ENCODE measurements at places on chromosomes 13 and 19.

DNA sequence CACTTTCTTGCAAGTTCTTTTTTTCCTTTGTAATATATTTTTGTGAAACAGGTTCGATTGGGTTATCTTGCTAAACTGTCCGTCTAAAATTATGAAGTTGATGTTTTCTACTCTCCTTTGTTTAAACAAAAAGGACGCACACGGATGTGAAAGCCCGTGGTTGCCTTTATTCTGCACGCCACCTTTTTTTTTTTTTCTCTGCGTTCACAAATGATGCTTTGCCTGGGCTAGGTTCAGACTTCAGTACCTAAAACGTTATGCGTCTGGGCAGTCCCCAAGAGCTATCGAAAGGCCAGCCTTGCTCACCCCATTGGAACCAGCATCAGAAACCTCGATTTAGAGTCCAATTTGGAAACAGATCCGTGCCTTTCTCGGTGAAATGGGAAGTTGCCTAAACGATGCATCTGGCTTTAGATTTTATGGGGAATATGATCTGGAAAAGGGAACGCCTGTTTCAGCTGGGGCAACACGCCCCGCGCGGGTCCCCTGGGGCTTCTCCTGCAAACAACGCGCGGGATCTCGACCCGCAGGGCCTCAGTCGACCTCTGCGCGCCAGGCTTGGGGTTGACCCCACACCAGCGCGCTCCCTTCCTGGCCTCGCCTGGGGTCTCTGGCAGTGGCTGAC, 113.9 kb downstream of the KCNRG start:
- DNase-seq: no peak

GRCh38 chr13:68368922-68369321, 1138.8 kb upstream of the PCDH9 start:
- DNase-seq: no peak

DNA sequence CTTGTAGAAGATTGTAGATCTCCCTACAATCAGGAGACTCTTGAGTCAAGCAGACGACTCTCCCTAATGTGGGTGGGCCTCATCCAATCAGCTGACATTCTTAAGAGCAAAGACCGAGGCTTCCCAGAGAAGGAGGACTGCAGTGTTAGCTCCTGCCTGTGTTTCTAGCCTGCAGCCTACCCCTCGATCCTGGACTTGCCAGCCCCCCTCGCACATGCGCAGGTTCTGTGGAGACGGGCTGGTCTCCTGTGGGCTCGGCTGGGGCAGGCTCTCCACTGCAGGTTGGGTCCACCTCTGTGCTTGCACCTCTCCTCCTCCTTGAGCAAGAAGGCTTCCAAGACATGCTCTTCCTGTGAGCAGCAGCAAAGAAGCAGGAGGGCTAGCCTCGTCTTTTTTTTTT, 185.2 kb upstream of the SOX1 start:
- no peak for DNase-seq

DNA sequence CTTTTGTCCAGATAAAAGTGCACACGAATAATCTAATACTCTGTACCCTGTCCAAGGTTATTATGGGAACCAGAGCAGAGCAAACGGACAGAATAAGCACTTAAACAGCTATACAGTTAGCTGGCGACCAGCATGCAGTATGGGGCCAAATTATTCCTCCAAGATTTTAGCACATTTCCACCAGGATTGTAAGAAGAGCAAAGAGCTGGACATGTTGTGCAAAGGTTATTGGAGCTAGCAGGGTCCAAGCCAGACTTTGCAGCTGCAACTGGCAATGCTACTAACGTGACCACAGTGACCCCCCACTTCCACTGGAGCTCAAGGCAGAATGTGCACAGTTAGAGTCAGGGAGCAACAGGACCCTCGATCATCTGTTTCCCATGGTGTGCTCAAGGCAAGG, 89.9 kb downstream of the COL4A1 start:
- DNase-seq: no peak

DNA sequence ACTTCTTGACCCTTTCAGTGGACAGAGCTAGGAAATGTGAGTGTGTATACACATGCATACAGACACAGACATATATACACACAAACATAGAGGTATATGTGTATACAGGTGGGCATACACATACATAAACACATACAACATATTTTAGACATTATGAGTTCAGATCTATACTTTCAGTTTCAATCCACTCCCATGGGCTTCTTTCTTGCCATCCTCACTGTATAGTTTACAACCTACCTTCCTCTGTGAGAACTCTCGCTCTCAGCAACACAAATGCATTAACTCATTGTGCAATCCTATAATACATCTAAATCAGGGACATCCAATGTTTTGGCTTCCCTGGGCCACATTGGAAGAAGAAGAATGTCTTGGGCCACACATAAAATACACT, 21.2 kb upstream of the SCEL start:
- no peak for DNase-seq

DNA sequence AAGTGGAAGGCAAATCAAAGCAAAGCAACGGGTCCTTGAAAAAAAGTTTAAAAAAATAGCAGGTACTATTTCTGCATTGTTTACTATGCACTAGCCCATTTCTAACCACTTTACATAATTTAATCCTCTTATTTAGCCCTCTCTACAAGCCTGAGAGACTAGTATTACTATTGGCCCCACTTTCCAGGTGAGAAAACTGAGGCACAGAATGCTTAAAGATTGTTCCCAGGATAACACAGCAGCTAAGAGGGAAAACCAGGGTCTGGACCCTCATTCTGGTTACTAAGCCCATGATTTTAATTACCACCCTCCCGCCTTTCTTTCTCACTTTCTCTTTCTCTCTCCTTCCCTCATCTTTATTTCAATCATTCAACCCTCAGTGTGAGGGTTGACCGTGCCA, 5.7 kb downstream of the ZSWIM9 start:
- no peak for DNase-seq

- no peak for DNase-seq
These were observed at the start of gene CCDC106 for GRCh38 chr19:55647732-55648584. TSS of gene CCDC106 (plus strand) at chr19:55648212. CDS start at chr19:55649047, 835 bp downstream.

DNA sequence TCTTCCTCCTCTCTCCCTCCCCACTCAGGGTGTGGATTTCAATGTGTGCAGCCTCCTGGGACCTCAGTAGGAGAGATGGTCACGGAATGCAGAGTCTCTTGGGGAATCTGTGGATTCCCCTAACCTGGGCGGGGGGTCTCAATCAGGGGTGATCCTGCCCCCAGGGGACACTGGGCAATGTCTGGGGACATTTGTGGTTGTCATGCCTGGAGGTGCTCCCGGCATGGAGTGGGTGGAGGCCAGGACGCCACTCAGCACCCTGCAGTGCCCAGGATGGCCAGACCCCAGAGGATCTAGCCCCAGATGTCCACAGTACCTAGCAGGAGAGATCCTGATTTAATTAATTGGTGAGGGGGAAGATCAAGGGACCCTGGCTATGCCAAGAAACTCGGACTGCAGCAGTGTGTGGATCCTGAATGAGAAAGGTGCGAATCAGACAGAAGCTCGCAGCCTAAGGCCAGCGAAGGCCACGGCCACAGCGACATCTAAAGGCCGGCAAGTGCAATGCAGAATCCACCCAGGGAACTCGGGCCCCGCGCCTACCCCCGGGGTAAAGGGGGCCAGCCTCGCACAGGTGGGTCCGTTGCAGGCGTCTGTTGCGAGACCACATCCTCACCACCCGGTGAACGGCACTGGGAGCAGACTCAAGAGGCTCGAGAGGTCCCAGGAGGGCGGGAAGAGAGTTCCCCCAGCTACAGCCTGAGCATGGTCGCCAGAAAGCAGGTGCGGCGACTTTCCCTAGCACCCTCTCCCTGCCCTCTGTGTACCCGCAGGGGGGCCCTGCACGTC, 88.8 kb downstream of the GNG7 start:
- no peak for DNase-seq

- DNase-seq: no peak
These were observed at the start of gene SMAD9 for GRCh38 chr13:36919833-36920615. TSS of gene SMAD9 (minus strand) at chr13:36920238. CDS start at chr13:36879689, 40,549 bp downstream.

DNA sequence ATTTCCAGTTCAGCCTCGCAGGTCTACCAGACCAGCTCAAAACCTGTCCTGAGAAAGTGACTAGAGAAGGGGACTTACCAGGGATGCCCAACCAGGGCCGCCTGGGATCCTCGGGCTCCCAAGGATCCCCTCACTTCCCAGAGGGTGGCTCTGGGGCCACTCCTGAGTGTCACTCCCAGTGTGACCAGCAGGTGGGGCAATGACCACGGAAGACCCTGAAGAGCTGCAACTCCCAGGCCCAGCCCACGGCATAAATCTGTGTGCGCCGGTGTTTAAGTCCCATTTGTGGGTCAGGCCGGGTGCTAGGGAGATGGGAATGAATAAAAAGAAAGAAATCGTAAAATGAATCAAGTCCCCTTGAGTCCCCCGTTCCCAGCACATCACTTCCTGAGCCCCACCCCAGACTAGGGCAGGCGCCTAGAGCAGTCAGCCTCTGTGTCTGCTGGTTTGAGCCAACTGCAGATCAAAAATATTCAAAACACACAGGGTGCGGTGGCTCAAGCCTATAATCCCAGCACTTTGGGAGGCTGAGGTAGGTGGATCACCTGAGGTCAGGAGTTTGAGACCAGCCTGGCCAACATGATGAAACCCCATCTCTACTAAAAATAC, 10.7 kb downstream of the PTGIR start:
- DNase-seq: no peak

DNA sequence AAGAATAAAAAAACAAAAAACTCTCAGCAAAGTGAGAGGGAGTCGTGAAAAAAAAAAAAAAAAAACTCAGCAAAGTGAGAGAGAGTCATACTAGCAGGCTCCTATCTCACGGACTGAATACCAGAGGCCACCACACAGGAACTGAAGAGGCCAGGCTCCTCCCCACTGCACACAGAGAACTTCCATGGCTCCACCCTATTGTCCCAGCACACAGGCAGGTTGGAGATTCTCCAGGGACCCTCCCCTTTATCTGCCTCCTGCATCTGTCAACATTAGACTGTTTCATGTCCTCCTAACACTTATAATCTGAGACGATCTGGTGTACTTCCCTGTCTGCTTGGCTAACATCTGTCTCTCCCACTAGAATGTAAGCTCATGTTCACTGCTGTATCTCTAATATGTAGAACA, 37.0 kb upstream of the FARP1 start:
- DNase-seq: no peak

DNA sequence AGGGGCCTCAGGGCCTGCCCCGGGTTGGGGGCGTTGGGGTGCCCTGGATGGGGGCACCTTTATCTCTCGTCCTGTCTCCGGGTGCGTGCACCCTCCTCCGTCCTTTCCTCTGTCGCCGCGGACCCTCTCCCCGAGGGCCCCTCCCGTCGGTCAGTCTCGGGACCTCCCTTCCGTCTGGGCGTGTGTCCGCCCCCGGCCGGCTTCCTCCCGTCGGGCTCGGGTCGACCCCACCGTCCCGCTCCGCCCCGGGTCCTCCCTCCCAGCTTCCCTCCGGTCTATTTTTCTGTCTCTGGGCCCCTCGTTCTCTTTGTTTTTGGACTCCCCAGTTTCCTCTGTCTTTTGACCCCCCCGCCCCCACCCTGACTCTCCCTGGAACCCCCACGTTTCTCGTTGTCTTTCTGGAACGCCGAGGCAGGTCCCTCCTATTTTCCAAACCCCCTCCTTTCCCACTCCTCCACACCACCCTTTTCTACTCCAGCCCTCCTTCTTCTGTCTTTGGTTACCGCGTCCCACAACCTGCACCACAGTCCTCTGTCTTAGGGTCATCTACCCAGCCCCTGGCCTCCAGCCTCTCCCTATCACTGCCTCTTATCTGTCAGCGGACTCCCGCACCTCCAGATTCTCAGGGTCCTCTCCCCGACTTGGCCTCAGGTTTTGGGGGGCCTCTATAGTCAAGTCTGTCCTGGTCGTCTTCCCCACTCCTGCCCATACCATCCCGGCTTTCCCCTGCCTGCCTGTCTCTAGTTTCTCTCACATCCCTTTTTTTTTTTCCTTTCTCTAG, 757 bp downstream of the EGLN2 start:
- DNase-seq: no peak

GRCh38 chr19:2003874-2004273, 11.6 kb downstream of the BTBD2 start:
- no peak for DNase-seq

GRCh38 chr13:67087527-67087926, 142.6 kb downstream of the PCDH9 start:
- no peak for DNase-seq

DNA sequence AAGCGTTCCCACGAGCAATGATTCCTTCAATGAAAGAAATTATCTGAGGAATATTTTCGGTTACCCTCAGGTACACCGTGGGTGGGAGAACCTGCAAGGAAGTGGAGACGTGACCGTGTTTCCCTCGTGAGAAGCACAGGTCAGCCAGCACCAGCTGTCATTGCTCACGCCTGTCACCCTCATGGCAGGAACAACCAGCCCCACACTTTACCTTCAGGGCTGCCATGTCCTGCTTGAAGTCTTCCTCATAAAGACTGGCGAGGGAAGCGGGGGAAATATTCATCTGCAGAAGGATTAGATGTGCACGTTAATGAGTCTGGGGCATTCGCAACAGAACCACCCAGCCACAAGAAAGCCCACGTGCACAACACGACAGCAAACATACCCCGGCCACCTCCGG, 18.2 kb downstream of the CARS2 start:
- no peak for DNase-seq

Data from esophagus squamous epithelium (tissue), 5 donors.